ENCODE measurements at places on chromosomes 2 and 18. TPM values are rescaled to one million over a fixed set of nuclear protein-coding genes. Genes with fewer than 3 reads are reported as not detected.

MARCHF4 gene
- 1.4 TPM for total RNA-seq

GPR35 gene
- 2.8 TPM for total RNA-seq

DSEL gene
- 49.8 TPM for total RNA-seq

BMP10 gene
- not detected for total RNA-seq

CCBE1 gene
- total RNA-seq, result 1.8 TPM

IGFBP5 gene
- 500 TPM for total RNA-seq

AQP12A gene
- total RNA-seq, result not detected

NLRC4 gene
- total RNA-seq, result not detected

G6PC2 gene
- not detected for total RNA-seq

NGEF gene
- not detected for total RNA-seq

MARCO gene
- not detected for total RNA-seq

CFC1 gene
- total RNA-seq, result not detected

ABCG5 gene
- total RNA-seq, result not detected

TNS1 gene
- total RNA-seq, result 249 TPM

SMAD2 gene
- total RNA-seq, result 122 TPM

GTF3C2 gene
- total RNA-seq, result 42.0 TPM

KLF7 gene
- total RNA-seq, result 46.2 TPM

CRYGC gene
- total RNA-seq, result not detected

CFAP65 gene
- total RNA-seq, result not detected

ARHGEF4 gene
- total RNA-seq, result 6.3 TPM

RFTN2 gene
- total RNA-seq, result 28.5 TPM

C2orf81 gene
- 3.4 TPM for total RNA-seq

DSG3 gene
- not detected for total RNA-seq

CGREF1 gene
- 13.5 TPM for total RNA-seq

SOWAHC gene
- total RNA-seq, result 13.2 TPM

LDAH gene
- total RNA-seq, result 18.1 TPM

STPG4 gene
- total RNA-seq, result 0.25 TPM

ITGA6 gene
- 5.7 TPM for total RNA-seq

LIMS3 gene
- total RNA-seq, result 6.2 TPM

CNGA3 gene
- total RNA-seq, result not detected

CELF4 gene
- 0.22 TPM for total RNA-seq

UGT1A10 gene
- not detected for total RNA-seq

PRKAG3 gene
- total RNA-seq, result not detected

TXNDC2 gene
- total RNA-seq, result 0.28 TPM

CYBRD1 gene
- total RNA-seq, result 84.5 TPM

GKN2 gene
- total RNA-seq, result not detected

GREB1 gene
- 0.52 TPM for total RNA-seq

MDH1B gene
- 1.5 TPM for total RNA-seq

NEU2 gene
- total RNA-seq, result not detected

VRK2 gene
- total RNA-seq, result 20.1 TPM

SCN2A gene
- total RNA-seq, result 1.9 TPM

GALR1 gene
- total RNA-seq, result not detected

LHCGR gene
- not detected for total RNA-seq

RAB6C gene
- total RNA-seq, result 0.24 TPM

TMEM247 gene
- not detected for total RNA-seq

Data from chondrocyte (in vitro differentiated cells).